ENCODE measurements at places on chromosomes 12 and 14.
A peak's percentile ranks its signal among the peaks of the same experiment; 100 is the strongest.

DNA sequence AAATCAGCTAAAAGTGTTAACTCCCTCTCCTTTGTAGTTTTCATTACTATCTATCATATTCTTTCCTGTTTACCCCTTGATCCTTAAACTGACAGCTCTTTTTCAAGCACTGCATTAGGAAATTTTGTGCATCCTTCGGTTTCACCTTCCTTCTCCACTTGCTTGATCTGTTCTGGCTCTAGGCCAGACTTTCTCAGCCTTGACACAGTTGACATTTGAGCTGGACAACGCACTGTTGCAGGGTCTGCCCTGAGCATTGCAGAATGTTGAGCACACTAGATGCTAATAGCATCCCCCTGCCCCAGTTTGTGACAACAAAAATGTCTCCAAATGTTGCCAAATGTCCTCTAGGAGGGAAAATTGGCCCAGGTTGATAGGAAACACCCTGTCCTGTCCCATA, 75.4 kb upstream of the KCNJ8 start:
- DNase-seq: no peak

- DNase-seq: no peak
These were observed 170.1 kb upstream of the AMIGO2 start for GRCh38 chr12:47249719-47250357.

- no peak for DNase-seq
These were observed 36.3 kb upstream of the BAZ1A start for GRCh38 chr14:34911209-34912150.

DNA sequence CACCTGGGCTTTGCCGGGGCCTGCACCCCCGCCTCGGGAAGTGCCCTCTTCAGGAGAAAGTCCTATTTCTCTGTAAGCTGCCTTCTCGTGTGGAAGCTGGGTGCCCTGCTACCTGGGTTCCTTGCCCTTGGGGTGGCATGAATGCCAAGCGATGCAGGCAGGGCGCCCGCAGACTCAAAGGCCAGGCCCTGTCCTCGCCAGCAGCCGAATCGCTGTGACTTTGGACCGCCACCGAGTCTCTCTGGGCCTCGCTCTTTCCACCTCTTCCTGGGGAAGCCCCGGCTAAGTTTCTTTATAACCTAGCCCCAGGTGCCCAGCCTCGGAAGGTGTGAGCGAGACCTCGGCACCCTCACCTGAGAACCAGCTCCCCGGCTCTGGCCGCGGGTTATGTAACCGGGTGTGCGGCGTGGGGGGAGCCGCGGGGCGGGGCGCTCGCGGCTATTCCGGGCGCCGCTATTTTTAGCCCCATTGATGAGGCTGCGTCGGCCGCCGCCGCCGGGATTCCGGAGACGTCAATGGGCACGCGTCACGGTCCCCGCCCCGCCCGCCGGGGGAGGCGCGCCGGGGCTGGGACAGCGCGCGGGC, 14.6 kb upstream of the NR4A1 start:
- DNase-seq: peak; percentile 90

- no peak for DNase-seq
These were observed 10.9 kb upstream of the DLK1 start for GRCh38 chr14:100715803-100716202.

DNA sequence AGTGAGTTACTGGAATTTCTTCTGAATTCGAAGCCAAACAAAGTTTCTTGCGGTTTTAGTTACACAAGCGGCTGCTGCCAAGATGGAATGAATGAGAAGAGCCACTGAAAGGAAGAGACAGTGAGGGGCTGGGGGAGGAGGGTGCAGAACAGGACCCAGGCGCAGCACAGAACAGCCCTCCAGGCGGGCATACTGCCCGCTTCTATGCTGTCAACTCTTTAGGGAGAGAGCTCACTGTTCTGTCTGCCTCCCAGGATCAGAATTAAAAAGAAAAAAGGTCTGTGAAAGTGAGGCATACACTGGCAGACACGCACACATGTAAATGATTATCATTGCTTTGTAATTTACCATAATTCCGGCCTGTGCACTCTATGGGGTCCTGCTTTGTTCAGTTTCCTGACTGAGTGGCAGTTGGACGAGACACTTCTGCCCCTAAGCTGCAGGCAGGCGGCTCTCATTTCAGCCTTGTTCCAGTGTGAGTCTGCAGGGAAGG, 231.6 kb downstream of the CACNA1C start:
- DNase-seq: no peak

- DNase-seq: no peak
These were observed at the start of gene LRP1-AS for GRCh38 chr12:57146961-57147944. TSS of gene LRP1-AS (minus strand) at chr12:57147619.

DNA sequence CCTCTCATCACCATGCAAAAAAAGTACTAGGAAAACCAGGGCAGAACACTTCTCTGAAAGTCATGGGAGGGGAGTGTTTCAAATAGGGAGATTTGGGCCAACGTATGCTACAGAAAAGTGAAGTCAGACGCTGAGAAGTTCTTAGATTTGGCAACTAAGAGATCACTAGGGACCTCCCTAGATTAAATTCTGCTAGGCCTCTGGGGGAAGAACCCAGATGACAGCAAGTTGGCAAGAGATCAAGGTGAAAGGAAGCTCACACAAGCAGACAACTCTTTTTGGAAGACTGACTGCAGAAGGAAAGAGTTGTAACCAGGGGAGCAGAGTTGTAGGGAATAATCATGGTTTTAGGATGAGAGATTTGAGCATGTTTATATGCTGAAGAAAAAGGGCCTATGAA, 20.7 kb downstream of the IQSEC3 start:
- no peak for DNase-seq

DNA sequence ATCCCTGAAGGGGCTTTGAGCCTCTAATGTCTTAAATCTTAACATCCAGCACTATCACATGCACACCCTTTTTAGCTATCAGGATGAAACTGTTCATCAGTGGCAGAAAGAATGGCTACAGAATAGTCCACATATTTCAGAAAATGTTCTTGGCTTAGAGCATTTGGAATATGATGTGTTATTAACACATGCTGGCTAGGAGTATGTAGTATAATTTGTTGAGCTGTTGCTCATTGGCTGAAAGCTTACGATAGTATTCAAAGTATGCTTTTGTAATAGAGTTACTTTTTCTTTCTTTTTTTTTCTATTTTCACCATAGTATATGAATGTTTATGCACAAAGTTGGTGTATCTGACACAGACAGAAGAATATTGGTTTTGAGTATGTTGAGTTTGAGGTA, 55.1 kb downstream of the MNAT1 start:
- no peak for DNase-seq

DNA sequence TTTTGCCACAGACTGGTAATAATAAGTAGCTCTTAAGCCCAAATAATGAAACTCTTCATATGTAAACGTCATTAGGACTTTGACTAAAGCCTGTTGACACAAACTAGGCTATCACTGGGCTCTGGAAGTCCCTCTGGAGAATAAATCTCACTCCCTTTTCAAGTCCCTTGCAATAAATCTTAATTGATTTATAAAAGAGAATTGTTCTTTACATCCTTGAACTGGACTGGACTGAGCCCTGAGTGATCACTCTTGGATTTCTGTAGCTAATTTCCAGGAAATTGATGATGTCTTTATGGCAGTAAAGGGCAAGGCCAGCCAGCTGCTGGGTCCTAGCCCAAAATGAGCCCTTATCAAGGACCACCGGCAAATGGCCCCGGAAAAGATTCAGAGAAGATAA, 1162.7 kb downstream of the BCL11B start:
- DNase-seq: no peak

DNA sequence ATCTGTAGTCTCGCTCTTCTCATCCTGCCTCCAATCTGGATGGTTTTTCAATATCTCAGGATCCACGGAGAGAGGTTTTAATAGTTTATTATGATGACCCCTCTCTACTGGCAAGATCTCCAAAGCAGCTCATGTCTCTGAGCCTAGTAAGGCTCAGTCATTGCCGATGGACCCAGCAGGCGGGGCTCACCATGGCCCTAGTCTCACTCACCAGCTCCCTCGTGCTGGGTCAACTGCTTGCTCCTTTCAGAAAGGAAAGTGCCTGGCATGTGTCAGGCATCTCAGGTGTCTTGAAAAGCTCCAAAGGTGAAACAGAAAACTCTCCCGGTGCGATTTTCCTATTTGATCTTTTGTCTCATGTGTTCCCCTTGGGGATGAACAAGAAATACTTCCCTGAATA, 179.0 kb downstream of the CALM1 start:
- DNase-seq: no peak

DNA sequence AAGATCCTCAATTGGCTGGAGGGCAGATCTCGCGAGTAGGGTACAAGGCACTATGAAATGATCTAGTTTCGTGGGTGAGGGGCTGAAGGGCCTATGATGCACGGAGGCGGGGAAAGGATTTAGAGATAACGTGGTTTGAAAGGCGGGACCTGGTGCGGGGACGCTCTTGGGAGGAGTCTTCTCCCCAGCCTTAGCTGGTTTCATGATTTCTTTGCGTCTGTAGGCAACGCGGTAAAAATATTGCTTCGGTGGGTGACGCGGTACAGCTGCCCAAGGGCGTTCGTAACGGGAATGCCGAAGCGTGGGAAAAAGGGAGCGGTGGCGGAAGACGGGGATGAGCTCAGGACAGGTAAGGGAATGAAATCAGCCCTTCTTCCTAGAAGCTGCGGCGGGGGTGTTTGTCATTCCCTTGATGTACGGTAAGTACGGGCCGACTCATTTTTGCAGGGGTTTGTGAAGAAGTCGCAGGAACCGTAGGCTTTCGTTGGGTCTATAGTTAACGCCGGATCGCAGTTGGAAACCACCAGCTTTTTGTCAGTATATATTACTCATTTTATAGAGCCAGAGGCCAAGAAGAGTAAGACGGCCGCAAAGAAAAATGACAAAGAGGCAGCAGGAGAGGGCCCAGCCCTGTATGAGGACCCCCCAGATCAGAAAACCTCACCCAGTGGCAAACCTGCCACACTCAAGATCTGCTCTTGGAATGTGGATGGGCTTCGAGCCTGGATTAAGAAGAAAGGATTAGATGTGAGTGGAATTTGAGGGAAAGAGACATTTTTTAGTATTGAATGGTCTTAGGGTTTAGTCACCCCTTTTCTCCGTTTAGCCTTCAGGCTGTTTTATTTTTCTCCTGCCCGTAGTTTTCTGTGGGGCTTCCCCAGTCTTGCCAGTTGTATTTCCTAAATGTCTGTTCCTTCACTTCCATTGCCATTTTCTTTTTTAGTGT, 602 bp downstream of the APEX1 start:
- no peak for DNase-seq

GRCh38 chr14:51529736-51530135, 122.0 kb upstream of the FRMD6 start:
- no peak for DNase-seq

DNA sequence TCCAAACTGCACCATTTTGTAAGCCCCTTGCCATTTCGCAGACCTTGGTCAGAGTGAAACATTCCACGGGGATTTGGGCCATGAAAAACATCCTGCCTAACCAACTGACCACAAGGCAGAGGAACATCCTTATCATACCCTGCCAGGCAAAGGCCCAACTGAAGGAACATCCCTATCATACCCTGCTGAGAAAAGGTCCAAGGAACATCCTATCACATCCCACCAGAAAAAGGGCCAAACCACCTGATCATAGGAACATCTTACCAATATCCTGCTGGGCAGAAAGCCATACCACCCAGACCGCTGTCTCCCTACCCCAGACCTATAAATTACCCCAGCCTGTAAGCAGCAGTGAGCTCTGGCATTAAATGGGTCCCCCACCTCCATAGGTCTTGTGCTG, 19.4 kb upstream of the LRRC9 start:
- DNase-seq: no peak

GRCh38 chr12:65384240-65384639, 105.8 kb downstream of the MSRB3 start:
- DNase-seq: no peak

- DNase-seq: no peak
These were observed 1.4 kb upstream of the MAP4K5 start for GRCh38 chr14:50533806-50534205.

DNA sequence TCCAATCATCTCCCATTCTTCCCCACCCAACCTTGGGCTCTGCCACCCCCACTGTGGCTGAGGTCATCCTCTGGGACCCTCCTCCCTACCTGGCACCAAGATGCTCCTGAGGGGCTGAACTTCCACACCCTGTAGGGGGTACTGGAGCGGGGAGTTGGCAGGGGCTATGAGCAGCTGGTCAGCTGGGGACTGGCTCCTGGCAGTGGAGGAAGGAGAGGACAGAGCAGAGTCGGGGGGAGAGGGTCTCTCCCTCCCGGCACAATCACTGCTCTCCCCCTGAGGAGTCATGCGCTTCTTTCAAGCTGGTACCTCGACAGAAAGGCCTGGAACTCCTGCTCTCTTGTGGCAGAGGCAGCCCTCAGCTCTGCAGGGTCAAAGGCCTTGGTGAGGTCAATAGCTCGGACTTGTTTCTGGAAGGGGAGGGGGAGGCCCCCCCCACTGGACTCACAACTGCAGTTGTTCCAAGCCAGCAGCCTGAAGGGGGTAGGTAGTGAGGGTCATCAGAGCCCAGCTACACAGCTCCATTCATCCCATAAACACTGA, 2.0 kb downstream of the B4GALNT1 start:
- no peak for DNase-seq

- no peak for DNase-seq
These were observed 181.4 kb downstream of the SYT1 start for GRCh38 chr12:79046021-79046420.

GRCh38 chr12:111643427-111643826, 42.3 kb downstream of the BRAP start:
- no peak for DNase-seq

DNA sequence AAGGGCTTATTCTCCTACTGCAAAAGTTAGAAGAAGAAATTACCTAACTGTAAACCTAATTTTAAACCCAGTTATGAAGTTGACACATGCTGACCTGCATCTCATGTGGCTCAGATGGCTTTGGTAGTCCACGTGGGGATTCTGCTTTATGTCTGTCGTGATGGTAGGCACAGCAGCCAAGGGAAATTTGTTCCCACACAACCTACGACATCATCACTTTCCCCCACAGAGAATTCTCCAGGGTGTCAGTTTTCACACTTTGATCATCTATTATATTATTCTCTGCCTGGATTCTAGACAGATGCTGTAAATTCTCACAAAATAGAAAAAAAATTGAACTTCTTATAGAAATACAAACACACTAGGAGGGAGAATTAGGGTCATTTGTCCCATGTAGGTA, 70.6 kb downstream of the PTHLH start:
- DNase-seq: no peak

- no peak for DNase-seq
These were observed 6.7 kb upstream of the LMO3 start for GRCh38 chr12:16612647-16613046.

- DNase-seq: no peak
These were observed 18.7 kb upstream of the LGR5 start for GRCh38 chr12:71420775-71421406.

- DNase-seq: no peak
These were observed 1112.7 kb downstream of the LRFN5 start for GRCh38 chr14:42719391-42719790.

GRCh38 chr14:25518364-25518763, 468.4 kb upstream of the STXBP6 start:
- no peak for DNase-seq

DNA sequence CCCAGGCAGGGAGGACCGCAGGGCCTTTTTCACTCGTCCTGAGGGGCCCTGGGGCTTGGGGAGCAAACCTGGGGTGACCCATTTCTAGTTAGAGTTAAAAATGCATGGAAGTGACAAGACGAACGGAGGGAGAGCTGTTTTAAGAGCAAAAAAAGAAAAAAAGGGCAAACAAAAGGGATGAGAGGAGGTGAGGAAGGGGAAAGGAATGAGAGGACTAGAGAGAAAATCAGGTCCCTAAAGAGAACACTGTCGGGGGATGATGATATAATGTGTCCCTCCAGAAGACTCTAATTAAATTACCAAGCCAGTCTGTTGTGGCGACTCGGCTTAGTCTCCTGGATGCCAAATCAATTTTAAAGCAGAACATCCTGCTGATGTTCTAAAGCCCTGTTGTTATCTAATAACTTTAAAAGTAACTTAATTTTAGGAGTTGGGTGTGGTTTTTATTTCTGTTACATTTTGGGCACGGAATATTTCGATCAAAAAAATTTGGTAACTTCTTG, 1.1 kb downstream of the ANO6 start:
- DNase-seq: no peak
